ENCODE measurements at places on chromosomes 4 and X. TPM values are rescaled to one million over a fixed set of nuclear protein-coding genes. Genes with fewer than 3 reads are reported as not detected.

DNA sequence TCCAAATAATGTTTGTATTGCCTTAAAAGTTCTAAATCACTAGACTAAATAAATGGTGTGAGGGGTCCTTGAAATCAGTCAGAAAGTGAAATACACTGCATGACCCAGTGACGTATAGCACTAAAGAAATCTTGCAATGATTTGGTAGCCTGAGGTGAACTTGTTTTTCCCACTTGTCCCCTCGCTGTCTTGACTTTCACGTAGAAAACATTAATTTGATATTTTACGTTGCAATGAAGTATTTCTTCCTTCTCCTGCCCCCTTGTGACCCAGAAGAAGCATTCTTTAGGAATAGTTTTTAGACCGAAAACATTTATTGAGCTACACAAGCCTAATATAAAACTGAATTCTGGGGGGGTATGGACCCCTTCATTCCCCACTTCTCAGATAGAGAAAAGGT lies 3.7 kb downstream of the KLB start:
- DNase-seq = no peak

- DNase-seq = no peak
Observed at GRCh38 chr4:150794706-150795105, 212.8 kb downstream of the MAB21L2 start.

- no peak for DNase-seq
Observed at GRCh38 chr4:107130157-107130556, 94.0 kb upstream of the DKK2 start.

GRCh38 chr4:830601-831482 lies 4.9 kb upstream of the CPLX1 start:
- DNase-seq = no peak

DNA sequence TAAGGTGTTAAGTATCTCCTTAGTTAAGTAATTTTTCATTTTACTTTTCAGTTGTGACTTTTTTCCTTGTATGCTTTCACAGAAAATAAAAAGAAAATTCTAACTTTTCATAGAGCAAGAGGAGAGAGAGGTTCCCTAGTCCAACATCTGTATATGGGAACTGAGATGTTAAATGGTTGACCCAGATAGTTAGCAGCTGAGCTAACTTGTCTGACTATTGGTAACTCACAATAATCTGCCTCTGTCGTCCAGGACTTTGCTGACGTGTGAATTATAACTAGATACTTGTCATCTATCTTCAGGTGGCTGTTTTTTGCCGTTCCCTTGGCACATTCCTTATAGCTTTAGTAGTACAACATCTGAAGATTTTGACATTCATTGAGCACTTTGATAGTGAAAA lies 29.9 kb downstream of the TBC1D19 start:
- DNase-seq = no peak

- no peak for DNase-seq
Observed at GRCh38 chrX:101408532-101408841, 465 bp downstream of the HNRNPH2 start.

DNA sequence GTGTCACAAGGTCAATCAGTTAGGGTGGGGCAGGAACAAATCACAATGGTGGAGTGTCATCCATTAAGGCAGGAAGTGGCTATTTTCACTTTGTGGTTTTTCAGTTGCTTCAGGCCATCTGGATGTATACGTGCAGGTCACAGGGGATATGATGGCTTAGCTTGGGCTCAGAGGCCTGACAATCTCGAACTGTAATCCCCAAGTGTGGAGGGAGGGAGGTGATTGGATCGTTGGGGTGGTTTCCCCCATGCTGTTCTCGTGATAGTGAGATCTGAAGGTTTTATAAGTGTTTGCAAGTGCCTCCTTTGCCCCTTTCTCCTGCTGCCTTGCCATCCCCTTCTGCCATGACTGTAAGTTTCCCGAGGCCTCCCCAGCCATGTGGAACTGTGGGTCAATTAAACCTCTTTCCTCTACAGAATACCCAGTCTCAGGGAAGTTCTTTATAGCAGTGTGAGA lies 36.7 kb upstream of the STS start:
- no peak for DNase-seq

DNA sequence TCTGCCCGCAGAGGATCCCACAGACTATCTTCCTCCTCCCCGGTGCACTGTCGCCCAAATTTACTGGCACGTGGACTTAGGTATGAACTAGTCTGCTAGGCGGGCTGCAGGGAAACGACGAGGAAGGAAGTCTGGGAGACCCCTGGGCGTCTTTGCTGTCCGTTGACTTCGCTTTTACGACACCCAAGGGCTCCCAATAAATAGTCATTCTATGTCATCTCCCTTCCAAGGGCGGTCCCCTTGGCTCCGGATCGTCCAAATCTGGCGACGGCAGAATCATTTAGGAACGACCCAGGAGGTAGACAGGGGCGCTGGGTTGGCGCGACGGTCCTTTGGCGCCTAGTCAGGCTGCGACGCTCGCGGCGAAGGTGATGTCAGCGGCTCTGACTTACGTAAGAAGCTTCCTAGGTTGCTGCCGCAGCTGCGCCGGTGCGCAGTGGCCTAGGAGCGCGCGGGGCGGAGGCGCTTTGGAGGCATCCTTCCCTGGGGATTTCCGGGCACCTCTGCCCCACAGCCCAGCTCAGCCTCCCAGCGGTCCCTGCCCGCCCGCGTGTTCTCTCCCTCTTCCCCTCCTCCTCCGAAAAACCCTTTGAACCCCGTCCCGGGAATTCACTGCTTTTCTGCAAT lies 2.2 kb downstream of the NHS start:
- DNase-seq = no peak

DNA sequence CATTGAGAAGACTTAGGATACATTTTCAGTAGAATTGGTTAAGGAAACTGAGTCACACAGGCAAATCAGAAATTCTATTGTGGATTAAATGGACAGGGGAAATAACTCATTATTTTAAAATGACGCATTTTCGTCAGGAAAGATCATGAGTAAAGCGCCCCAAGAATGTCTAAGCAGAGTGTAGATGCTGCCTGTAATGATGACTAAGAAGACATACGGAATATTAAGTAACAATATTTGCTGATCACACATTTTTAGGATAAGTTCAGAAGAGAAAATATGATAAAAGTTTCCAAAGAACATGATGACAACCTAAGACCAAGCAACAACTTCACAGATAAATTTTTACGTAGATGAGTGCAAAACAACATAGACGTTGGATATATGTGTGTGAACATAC lies 596.3 kb upstream of the TENM3 start:
- DNase-seq = no peak

- peak; percentile 4 for DNase-seq
Observed at GRCh38 chrX:84186603-84187532, 1.1 kb downstream of the RPS6KA6 start.

- DNase-seq = no peak
Observed at GRCh38 chrX:8139716-8140115, 31.4 kb downstream of the VCX2 start.

GRCh38 chr4:121138039-121138825 lies 25.9 kb downstream of the TNIP3 start:
- no peak for DNase-seq

GRCh38 chrX:1591863-1592469 lies 562 bp downstream of the AKAP17A start:
- no peak for DNase-seq

DNA sequence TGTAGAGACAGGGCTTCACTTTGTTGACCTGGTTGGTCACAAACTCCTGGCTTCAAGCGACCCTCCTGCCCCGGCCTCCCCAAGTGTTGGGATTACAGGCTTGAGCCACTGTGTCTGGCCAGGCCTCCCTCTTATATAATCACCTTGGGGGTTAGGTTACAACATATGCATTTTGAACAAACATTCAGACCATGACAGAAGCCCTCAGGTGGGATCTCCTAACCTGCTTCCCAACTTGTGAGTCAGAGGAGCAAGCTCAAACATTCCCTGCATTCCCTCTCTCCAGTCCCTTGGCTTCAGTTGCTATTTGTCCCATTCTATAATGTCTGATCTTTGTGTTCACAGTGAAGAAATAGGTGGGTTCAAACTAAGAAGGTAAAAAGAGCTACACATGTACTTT lies 76.5 kb upstream of the NRK start:
- DNase-seq = no peak

GRCh38 chrX:68536429-68536828 lies 37.6 kb downstream of the YIPF6 start:
- no peak for DNase-seq

DNA sequence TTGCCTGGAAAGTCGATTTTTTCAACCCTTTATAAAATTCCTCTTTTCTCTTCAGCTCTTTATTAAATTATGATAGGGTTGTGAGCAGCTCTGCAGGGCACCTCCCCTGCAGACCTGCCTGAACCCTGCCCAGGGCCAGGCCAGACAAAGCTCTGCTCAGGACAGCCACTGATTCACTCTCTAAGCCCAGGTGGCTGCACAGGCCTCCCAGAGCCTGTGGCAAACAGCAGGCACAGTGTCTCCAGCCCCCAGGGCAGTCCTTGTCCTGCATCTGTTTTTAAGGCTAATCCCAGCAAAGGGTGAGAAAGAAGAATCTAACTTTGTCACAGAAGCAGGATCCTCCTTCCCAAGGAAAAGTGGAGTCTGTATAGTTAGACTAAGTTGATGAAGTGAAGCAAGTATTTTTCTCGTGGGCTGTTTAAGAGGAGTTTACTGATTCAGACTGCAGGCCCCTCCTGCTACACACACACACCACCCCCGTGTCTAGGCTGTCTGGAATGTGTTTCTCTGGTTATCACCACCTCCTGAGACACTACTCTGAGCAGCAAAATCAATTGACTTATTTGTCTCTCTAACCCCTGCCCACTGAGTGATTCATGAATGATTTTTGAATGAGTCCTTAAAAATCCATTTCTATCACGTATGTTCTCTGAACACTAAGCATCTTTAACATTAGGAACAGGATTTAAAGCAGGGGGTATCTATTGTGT lies 101.7 kb downstream of the CHIC2 start:
- no peak for DNase-seq

DNA sequence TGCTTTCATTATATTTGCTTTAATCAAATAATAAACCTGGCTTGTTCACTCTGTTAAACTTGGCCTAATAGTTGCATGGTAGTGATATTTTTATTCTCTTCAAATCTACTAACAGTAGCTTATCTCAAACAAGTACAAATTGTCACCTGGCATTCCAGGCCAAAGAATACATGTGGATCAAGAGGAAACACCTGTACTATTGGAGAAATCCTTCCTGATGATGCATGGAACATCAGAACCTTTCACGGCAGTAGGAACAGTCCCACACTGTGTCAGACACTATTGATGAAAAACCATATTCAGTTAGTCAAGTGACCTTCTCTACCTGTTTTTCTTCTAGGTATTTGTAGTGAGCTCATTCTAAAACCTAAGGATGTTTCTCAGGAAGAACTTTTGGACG lies 17.0 kb downstream of the MTHFD2L start:
- no peak for DNase-seq

GRCh38 chr4:113858924-113859323 lies 97.4 kb upstream of the CAMK2D start:
- no peak for DNase-seq

DNA sequence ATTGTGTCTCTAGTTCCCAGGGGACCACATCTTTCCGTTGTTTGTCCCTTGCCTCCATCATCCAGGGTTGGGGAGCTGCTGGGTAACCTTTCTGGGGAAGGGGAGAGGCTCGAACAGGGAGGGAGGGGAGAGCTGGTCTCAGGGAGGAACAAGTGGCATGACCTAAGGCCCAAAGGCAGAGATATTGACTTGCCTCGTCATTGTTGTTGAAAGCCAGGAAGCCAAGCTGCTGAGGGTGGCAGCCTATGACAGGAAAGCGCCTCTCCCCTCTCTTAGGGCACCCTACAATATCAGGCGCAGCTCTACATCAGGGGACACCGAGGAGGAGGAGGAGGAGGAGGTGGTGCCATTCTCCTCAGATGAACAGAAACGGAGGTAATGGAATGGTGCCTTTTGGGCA lies 20.8 kb downstream of the ZNF185 start:
- DNase-seq = no peak

DNA sequence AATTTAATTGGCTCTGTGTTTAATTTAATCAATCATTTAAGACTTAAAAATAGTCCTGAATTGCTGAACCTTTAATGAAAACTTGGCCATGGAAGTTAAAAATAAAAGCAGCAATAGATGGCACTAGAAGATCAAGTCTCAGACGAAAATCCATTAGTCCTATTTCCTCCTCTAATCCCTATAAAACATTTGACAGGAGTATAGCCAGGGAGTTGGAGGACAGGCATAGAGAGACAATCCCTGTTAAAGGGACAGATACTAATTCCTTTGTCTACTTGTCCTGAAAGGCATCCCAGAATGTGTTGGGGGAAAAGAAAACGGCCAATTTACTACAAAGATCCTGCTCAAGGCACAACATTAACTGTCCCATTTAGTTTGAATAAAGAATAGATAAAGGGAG lies 276.3 kb upstream of the TACR3 start:
- DNase-seq = peak; percentile 1

- no peak for DNase-seq
Observed at GRCh38 chr4:95506264-95506663, 42.5 kb downstream of the UNC5C start.

- no peak for DNase-seq
Observed at GRCh38 chr4:184648054-184648312, 1.3 kb downstream of the CASP3 start.

Gene NRK
- polyA plus RNA-seq = 13.9 TPM

Gene SPANXD
- not detected for polyA plus RNA-seq

Gene GRK4
- 8.8 TPM for polyA plus RNA-seq

Gene DGKK
- polyA plus RNA-seq = 9.0 TPM

Gene IGSF1
- 18.0 TPM for polyA plus RNA-seq

Gene RIBC1
- polyA plus RNA-seq = 4.9 TPM

Gene CT45A2
- not detected for polyA plus RNA-seq

Gene ZDHHC9
- 46.4 TPM for polyA plus RNA-seq

Gene PPP2R2C
- 0.51 TPM for polyA plus RNA-seq

All from renal pelvis (tissue), 12 donors.